ENCODE measurements at places on chromosomes 7 and 10.

GRCh38 chr10:111084366-111085255 is 7.8 kb downstream of the ADRA2A start:
- DNase-seq: no peak

- DNase-seq: no peak
Measured at GRCh38 chr7:129832701-129833227, 120.0 kb downstream of the UBE2H start.

GRCh38 chr10:817371-817770 is 114.1 kb downstream of the LARP4B start:
- DNase-seq: no peak

DNA sequence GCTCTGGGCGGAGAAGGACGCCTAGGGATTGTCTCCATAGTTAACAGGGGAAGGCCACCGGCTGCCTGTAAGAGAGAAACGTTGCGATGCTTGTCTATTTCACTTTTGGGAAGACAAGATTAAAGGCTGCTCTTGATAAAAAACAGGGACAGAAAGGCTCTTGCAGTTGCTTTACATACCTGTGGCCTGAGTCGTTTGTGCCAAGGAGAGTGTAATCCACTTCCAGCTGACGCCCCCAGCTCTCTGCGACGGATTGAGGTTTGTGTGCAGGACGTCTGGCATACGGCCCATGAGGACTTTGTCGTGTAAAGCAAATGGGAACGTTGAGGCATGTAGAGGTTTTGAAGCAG is 1.1 kb downstream of the MAP3K8 start:
- no peak for DNase-seq

GRCh38 chr7:107039199-107039900 is 5.2 kb upstream of the PRKAR2B start:
- DNase-seq: no peak

DNA sequence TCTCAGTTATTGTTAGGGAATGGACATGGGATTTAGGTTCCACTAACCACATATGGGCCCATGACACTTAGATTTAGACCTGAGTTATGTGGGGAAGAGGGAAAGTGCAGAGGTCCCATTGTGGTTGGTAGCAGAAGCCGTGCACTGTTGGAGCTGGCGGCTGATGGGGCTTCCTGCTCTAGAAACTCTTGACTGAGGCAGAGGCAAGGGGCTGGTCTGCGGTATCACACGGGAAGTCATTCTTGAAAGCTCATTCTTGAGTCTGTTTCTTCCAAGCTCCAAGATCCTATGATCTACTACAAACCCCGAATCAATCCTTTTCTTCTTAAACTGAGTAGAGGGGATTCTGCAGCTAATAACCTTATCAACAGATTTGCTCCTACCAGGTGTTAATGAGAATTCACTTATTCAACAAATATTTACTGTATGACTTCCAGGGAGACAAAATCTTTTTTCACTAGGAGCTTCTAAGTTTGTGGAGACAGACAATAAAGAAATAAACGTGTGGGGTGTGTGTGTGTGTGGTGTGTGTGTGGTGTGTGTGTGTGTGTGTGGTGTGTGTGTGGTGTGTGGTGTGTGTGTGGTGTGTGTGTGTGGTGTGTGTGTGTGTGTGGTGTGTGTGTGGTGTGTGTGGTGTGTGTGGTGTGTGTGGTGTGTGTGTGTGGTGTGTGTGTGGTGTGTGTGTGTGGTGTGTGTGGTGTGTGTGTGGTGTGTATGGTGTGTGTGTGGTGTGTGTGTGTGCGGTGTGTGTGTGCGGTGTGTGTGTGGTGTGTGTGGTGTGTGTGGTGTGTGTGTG is 57.1 kb downstream of the AOC1 start:
- no peak for DNase-seq

DNA sequence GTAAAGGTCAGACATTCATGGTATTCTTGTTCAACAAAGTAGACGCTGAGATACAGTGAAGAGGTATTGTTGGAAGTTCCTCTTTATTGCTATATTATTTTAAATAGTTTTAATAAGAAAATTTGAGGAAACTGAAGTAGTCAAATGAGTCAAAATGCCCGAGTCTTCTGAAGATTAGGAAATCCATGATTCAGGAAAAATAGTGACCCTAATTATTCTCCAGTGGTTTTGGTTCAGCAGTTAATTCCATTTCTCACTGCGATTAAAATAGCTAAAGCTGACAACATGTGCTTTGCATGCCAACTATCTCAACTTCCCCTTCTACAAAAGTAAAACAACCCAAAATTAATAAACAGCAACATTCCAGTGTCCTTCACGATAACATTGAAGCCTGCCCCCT is 32.7 kb upstream of the PFKP start:
- DNase-seq: no peak

DNA sequence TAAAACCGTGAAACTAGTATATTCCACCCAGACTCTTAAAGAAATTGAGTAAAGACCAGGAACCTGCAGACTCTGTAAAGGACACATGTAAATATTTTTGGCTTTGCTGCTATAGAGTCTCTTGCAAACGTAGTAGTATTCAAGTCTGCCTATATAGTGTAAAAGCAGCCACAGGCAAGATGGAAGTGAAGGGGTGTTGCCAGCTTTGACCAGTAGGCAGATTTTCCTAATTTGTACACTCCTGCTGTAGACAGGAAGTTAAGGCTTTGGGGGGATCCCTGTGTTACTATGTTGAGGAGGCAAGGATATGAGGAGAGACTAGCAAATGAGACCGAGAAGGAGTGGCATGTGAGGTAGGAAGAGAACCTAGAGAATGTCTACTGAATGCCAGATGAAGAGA is 27.7 kb downstream of the WAC start:
- no peak for DNase-seq

- DNase-seq: peak; percentile 52
Measured at GRCh38 chr10:132674311-132674710, 111.6 kb downstream of the NKX6-2 start.

GRCh38 chr10:69377191-69377590 is 39.5 kb downstream of the TACR2 start:
- no peak for DNase-seq

Measured in ascending aorta (tissue), 2 donors.